COLO829 (cell line): ENCODE measurements at places on chromosomes 12 and 14.

DNA sequence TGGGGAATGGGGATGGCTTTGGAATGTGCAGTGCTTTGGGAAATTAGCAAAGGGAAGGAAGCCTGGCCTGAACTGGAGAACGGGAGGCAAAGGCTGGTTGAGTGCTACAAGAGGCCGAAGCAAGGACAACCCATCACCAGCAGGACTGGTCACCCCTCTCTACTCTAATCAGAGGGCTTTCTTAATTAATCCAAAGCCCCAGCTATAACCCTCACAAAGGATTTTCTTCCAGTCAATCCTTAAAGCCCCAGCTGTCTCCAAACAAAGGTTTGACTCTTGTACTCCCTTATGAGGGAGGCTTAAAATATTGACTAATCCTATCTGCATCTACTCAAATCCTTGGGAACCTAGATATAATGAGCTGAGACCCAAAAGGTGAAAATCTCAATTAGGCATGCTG, 256.3 kb downstream of the NTF3 start:
- DNase-seq: no peak

GRCh38 chr12:12456637-12457036, 99.8 kb downstream of the BORCS5 start:
- peak; percentile 30 for DNase-seq

- DNase-seq: no peak
Measured at GRCh38 chr12:67852701-67853100, 136.5 kb upstream of the IFNG-AS1 start.

GRCh38 chr12:47828976-47829482, 9.3 kb upstream of the HDAC7 start:
- DNase-seq: peak; percentile 72

DNA sequence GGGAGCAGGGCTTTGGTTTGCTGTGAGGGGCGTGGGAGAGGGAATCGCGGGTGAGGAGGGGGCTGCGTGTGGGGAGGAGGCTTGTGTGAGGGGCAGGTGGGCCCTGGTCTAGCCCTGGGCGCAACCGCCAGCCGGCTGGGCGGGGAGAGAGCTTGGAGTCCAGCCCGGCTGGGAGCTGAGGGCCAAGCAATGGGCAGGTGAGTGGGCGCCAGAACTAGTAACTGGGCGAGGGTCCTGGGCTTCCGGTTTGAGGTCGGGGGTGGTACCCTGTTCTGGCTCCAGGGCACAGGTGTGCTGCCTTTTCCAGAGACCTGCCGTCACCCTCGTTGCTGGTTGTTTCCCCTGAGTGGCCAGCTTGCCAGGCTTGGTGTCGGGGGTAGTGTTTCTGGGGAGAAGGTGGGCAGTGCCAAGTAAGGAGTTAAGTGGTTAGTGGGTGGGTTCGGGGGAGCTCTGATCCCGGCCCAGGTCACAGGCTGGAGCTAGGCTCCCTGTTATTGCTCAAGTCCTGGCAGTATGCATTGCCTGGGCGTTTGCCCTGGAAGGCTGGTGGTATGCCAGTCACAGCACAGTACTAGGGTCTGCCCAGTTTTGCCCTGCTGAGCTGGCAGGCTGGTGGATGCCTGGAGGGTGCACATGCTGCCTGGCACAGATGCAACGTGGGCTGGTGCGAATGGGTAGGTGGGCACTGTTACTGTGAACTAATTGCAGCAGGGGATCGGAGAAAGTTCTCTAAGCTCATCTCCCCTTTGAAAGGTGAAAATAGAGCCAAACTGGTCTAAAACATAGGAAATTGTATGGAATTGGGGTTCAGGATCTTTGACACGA, 683 bp downstream of the CIPC start:
- DNase-seq: no peak

DNA sequence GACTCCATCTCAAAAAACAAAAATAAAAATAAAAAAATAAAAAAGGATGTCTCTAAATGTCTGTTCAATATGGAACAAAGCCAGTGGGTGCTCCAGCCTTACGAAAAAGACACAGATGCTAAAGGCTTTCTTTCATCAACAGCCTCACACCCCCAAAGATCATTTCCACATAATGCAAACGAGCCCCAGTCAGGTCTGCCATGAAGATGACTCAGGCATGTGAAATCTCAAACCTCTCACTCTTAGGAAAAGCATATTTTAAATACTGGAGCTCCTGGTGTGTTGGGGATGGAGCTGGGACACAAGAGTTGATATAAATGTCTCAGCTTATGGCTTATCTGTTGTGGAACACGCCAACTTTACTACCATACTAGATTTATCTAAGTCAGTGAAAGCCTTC, 49.9 kb upstream of the PLXNC1 start:
- no peak for DNase-seq

DNA sequence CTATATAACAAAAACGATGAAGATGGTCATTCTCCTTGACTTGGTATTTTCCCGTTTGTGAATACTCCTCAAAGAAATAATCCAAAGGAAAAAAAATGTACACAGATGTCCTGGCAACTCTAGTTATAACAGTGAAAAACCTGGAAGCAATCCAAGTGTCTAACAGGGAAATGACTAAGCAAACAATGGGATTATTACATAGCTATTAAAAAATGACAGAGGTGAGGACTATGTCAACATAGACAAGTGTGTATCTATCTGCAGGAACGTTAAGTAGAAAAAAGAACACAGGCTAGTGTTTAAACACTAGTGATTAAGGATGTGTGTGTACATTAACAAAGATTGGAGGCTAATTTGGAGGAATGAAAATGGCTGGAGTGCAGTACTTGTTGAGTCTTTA, 5.9 kb upstream of the APOLD1 start:
- DNase-seq: no peak

DNA sequence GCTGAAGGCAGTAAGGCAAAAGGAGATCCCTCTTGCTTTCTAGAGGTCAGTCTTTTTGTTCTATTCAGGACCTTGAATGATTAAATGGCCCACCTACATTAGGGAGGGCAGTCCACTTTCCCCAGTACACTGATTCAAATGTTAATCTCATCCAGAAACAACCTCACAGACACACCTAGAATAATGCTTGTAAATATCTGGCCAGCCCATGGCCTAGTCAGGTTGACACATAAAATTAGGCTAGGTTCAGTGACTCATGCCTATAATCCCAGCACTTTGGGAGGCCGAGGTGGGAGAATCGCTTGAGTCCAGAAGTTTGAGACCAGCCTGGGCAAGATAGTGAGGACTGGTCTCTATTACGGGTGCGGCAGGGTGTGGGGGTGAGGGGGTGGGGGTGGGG, 43.5 kb downstream of the MIPOL1 start:
- DNase-seq: no peak

DNA sequence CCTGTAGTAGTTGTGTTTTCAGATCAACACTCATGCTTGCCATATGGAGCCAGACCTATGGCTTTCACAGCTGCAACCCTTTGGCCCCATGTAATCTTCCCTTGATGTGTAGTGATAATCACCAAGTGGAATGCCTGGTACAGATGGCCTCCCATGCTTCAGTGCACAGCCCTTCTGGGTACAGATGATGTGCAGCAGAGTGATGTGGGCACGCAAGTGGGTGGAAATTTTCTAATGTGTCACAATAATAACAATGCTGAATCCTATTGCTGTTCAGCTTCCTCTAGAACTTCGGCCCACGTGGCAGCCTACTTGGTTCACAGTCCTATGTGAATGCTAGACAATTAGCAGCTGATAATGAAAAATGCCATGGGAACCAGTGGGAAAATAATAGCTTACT, 188.1 kb downstream of the SNAPC1 start:
- DNase-seq: no peak

DNA sequence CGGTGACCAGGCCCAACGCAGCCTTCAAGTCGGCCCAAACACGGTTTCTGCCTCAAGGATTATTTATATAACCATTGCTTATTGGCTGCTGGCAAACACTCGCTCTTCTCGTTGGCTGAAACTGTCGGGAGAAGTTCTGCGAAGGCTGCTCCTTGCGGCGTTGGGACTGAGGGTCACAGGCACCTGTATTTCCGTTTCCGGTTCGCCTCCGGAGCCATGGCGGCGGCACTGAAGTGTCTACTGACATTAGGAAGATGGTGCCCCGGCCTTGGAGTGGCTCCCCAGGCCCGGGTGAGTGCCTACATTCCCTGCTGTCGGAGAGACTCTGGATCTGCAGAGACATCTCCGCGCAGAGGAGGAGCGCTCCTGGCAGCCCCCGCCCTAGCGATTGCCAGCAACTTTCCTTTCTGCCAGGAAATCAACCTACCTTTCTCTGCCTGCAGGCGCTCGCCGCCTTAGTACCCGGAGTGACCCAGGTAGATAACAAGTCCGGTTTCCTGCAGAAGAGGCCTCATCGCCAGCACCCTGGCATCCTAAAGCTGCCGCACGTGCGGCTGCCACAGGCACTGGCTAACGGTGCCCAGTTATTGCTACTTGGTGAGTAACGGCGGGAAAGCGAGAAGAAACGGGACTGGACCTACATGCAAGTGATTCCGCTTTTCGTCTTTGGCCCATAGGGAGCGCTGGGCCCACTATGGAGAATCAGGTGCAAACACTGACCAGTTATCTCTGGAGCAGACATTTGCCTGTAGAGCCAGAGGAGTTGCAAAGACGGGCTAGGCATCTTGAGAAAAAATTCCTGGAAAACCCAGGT, at the start of gene METTL17:
TSS of gene METTL17 (plus strand) at position 194 of the 814 bp plus-strand sequence. CDS start at position 217, 23 bp downstream.
- DNase-seq: peak; percentile 96

DNA sequence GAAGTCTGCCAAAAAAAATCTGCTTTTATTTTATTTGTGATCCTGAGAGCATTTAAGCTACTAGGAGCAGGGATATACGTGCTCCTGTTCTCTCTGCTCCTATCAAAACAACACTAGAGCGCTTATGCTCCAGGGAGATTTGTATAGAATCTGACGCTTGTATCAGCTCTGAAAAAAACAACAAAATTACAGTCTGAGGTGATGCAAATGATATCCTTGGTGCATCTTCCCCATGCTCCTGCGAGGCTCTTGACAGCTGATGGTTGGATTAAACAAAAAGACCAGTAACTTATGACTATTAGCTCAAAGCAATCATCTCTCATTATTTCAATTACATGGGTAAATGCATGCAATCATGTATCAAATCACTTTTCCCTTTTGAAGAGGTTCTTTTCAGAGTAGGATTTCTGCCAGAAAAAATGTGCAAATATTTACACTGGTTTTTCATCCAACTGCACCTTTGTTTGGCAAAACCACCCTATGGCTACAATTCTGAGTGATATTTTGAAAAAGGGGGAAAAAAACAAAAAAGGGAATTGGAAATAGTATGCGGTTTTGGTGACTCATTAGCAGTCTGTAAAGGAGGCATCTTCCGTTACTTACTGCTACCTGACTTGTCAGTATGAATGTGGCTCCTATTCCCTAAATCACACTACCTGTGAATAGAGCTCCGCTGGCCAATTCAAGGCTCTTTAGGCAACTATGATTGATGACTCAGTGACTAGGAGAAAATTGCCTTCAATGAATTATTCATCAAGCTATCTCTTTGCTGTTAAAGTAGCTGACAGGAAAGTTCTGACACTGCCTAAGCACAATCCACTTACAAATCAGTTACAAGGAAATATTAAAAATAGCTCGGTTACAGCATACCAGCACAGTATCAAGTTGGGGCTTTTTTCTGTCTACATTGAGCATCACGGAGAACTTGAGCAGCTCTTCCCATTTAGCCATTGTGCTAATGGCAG, 450.0 kb downstream of the FOXG1 start:
- DNase-seq: peak; percentile 25
